ENCODE measurements at places on chromosomes 3 and 15. TPM values are rescaled to one million over a fixed set of nuclear protein-coding genes. Genes with fewer than 3 reads are reported as not detected.

Gene FAM3D
- total RNA-seq: not detected

DNA sequence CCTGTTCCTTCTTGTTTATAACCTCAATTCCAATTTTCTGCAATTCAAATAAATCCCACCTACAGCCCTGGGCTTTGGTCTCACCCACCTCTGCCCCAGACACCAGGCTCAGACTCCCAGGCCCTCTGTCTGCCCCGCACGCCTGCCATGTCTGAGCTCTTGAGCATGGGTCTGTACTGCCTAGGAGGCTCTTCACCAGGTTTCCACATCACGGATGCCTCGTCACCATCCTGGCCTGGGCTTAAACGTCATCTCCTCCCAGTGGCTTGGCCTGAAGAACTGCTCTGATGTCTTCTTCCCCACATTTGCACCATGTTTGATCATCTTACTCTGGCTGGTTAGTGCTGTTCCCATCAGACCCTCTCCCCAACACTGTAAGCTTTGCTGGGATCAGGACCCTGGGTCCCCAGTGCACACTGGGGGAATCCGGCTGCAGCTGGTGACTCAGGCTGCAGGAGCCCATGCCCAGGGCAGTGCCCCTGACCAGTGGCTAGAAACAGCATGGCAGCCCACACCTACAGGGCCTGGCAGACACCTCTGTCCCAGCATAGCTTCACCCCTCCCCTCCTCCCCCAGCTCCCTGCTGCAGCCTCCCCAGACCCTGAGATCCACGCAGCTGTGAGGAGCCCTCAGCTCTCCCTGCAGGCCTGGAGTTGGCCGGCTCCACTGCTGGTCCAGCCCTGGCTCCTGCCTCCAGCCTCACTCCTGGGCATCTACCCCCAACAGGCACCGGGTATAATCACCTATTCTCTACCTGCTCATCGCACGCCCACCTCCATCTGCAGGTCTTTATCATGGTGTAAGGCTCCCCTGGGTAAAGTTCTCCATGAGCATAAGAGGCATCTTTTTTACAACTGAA, 162.8 kb upstream of the NSMCE3 start:
- H3K4me1 ChIP-seq: no peaks in the 10 kb centered on the region
- no peak overlapping the region for H3K4me3 ChIP-seq
- no peaks in the 10 kb centered on the region for H3K27me3 ChIP-seq
- no peak overlapping the region for H3K27ac ChIP-seq
- DNase-seq: no peak

- no peaks in the 10 kb centered on the region for H3K36me3 ChIP-seq
- H3K27ac ChIP-seq: no peak overlapping the region
- H3K4me1 ChIP-seq: no peaks in the 10 kb centered on the region
- no peak overlapping the region for H3K4me3 ChIP-seq
Measured at GRCh38 chr3:79255292-79255691, 512.5 kb downstream of the ROBO1 start.

GRCh38 chr3:58681863-58682262, 15.3 kb upstream of the FAM3D start:
- no peak overlapping the region for H3K4me3 ChIP-seq
- no peaks in the 10 kb centered on the region for H3K27me3 ChIP-seq
- no peaks in the 10 kb centered on the region for H3K36me3 ChIP-seq
- H3K27ac ChIP-seq: no peak overlapping the region
- DNase-seq: no peak
- peaks cover 6% of the 10 kb centered on the region for H3K4me1 ChIP-seq

DNA sequence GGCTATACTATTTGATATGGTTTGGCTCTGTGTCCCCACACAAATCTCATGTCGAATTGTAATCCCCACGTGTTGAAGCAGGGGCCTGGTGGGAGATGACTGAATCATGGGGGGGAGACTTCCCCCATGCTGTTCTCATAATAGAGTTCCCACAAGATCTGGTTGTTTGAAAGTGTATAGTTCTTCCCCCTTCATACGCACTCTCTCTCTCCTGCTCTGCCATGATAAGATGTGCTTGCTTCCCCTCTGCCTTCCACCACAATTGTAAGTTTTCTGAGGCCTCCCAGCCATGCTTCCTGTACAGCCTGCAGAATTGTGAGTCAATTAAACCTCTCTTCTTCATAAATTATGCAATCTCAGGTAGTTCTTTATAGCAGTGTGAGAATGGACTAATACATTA, 290.1 kb upstream of the CHRM5 start:
- no peak overlapping the region for H3K4me3 ChIP-seq
- no peak overlapping the region for H3K27ac ChIP-seq
- no peaks in the 10 kb centered on the region for H3K36me3 ChIP-seq

DNA sequence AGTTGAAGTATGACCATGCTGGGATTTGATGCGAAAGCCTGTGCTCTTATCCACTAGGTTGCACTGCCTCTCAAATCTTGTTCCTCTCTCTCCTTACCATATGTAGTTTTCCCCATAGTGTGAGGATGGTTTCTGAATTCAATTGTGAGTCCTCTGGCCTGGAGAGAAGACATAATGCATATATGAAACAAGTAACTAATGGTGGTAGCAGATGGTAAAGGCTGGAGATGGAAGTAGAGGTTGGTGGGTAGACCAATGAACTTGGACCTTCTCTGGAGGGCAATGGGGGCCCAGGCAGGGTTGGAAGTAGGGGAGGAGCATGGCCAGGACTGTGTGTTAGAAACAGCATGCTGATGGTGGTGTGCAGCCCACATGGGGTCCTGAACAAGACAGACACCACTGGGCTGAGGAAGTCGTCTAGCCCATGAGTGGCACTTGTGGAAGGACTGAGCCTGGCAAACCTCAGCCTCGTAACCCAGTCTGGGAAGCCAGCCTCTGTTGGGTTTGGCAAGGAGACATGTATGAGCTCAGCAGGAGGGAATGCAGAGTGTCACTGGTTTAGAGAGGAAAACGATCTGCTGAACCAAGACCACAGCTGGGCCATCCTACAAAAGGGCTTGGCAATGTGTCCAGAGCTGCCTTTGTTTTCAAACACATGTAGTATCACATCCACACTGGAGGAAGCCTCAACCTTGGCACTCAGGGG, 18.5 kb upstream of the LMCD1 start:
- no peak overlapping the region for H3K4me3 ChIP-seq
- H3K27me3 ChIP-seq: no peaks in the 10 kb centered on the region

Gene TMEM158
- 3.8 TPM for total RNA-seq

Gene HIGD2B
- total RNA-seq: not detected

GRCh38 chr3:138351916-138352550, 3.7 kb downstream of the MRAS start:
- H3K36me3 ChIP-seq: peaks cover 25% of the 10 kb centered on the region
- H3K27me3 ChIP-seq: no peaks in the 10 kb centered on the region
- H3K4me3 ChIP-seq: no peak overlapping the region
- DNase-seq: peak; percentile 74
- H3K27ac ChIP-seq: peak overlapping the region; percentile 93

Gene USP19
- 100 TPM for total RNA-seq

DNA sequence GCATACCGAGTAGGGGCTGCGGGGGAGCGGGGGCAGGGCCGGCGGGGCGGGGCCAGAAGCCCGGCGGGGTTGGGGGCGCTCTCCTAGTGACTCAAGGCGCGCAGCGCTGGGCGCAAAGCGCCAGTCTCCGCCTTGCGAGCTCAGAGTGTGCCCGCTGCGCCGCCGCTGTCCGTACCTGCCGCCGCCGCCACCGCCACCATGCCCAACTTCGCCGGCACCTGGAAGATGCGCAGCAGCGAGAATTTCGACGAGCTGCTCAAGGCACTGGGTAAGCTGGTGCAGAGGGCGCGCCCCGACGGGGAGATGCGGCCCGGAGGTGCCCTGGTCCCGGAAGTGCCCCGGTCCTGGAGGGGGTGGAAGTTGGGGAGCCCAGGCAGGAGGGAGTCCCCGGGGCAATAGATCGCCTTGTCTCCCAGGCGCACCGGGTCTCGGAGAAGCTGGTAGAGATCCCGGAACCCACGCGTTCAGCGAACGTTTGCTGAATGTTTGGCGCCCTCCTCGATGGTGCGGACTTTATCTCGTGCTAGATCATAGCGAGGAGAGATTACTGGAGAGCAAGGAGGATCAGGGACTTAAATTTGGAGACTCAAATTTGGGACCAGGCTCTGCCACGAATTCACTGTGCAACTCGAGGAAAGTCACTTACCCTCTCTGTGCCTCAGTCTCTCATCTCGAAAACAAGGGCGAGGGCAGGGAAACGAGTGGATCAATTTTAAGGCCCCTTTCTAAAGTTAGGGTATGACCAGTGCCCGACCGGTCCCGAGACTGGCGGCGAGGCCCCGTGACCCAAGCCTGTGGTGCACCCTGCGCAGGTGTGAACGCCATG, at the start of gene CRABP1:
Gene CRABP1 (plus strand): TSS at position 123 of the 826 bp plus-strand sequence. CDS start 76 bp downstream, at position 199.
- peaks cover 7% of the 10 kb centered on the region for H3K4me1 ChIP-seq
- peaks cover 43% of the 10 kb centered on the region for H3K27me3 ChIP-seq
- H3K27ac ChIP-seq: no peak within 1 kb of the TSS
- DNase-seq: no peak
- no peaks in the 10 kb centered on the region for H3K36me3 ChIP-seq

- H3K27ac ChIP-seq: no peak overlapping the region
- no peak for DNase-seq
- H3K4me3 ChIP-seq: no peak overlapping the region
- H3K36me3 ChIP-seq: no peaks in the 10 kb centered on the region
Measured at GRCh38 chr3:169755488-169755887, 9.4 kb downstream of the TERC start.

GRCh38 chr3:147372525-147373027, 33.8 kb downstream of the ZIC4 start:
- H3K36me3 ChIP-seq: no peaks in the 10 kb centered on the region
- no peaks in the 10 kb centered on the region for H3K4me1 ChIP-seq
- H3K27me3 ChIP-seq: peaks cover 80% of the 10 kb centered on the region
- no peak overlapping the region for H3K4me3 ChIP-seq
- H3K27ac ChIP-seq: no peak overlapping the region

DNA sequence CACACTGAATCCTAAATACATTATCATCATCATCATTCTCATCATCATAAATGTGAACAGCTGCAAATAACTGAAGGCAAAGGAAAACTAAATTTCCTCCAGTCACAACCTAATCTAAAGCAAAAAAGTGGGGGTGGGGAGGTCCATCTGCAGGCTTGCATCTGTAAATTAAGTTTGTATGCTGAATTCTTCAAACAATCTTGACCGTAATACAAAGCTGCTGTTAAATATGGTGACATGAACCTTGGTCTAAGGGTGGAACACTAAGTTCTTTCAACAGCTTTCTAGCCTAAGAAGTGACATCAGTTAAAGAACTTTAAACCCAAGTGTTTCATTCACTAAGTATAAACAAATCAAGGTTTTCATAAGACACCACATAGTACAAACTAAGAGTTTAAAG, 4.3 kb downstream of the LRRFIP2 start:
- H3K4me1 ChIP-seq: peaks cover 42% of the 10 kb centered on the region
- H3K4me3 ChIP-seq: no peak overlapping the region
- no peak for DNase-seq
- H3K27ac ChIP-seq: peak overlapping the region; percentile 0
- no peaks in the 10 kb centered on the region for H3K27me3 ChIP-seq

GRCh38 chr3:69541711-69542088, 155.8 kb upstream of the FRMD4B start:
- H3K27me3 ChIP-seq: peaks cover 16% of the 10 kb centered on the region
- H3K27ac ChIP-seq: no peak overlapping the region
- no peaks in the 10 kb centered on the region for H3K36me3 ChIP-seq
- H3K4me1 ChIP-seq: peaks cover 6% of the 10 kb centered on the region
- peak overlapping the region; percentile 38 for H3K4me3 ChIP-seq

- no peaks in the 10 kb centered on the region for H3K4me1 ChIP-seq
- H3K27ac ChIP-seq: no peak overlapping the region
- no peak overlapping the region for H3K4me3 ChIP-seq
- no peaks in the 10 kb centered on the region for H3K27me3 ChIP-seq
Measured at GRCh38 chr3:87311309-87311708, 34.9 kb upstream of the POU1F1 start.

- H3K27ac ChIP-seq: no peak overlapping the region
- H3K4me3 ChIP-seq: no peak overlapping the region
- H3K27me3 ChIP-seq: no peaks in the 10 kb centered on the region
- H3K4me1 ChIP-seq: peaks cover 19% of the 10 kb centered on the region
- H3K36me3 ChIP-seq: no peaks in the 10 kb centered on the region
Measured at GRCh38 chr3:46058981-46059380, 31.7 kb upstream of the XCR1 start.

GRCh38 chr3:22121068-22121701, 370.2 kb upstream of the ZNF385D start:
- H3K4me1 ChIP-seq: no peaks in the 10 kb centered on the region
- H3K4me3 ChIP-seq: no peak overlapping the region
- H3K27me3 ChIP-seq: no peaks in the 10 kb centered on the region
- no peak overlapping the region for H3K27ac ChIP-seq
- no peaks in the 10 kb centered on the region for H3K36me3 ChIP-seq

DNA sequence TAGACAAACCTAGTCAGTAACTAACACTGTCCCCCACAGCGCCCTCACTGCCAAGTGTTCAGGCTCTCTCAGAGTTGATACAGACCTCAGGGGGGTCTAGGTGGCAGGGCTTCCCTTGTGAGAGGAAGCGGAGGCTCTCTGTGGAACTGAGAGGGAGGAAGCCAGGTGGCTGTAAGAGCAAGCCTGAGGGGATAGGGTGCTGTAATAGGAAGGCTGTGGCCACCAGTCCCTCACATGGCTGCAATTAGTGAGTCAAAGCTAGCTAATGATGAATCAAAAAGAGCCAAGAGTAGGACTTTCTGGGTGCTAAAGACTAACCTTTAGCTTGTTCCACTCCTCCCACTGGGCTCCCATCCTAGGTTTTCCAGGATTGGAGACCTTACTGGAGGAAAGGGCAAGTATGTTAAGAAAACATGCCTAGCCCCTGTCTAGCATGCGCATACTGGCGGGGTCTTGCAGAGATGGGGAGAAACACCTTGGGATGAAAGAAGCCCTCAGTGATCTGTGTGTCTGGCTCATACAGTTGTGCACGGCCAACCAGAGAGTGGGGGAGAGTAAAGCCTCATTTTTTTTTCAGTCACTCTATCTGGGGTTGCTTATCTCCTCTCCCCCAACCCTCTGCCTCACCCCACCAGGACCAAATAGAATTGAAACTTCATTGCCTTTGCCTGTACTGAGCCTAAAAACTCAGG, 13.3 kb upstream of the SOX2 start:
- DNase-seq: no peak
- peaks cover 16% of the 10 kb centered on the region for H3K4me1 ChIP-seq
- H3K27me3 ChIP-seq: peaks cover 89% of the 10 kb centered on the region
- no peak overlapping the region for H3K4me3 ChIP-seq
- no peak overlapping the region for H3K27ac ChIP-seq
- no peaks in the 10 kb centered on the region for H3K36me3 ChIP-seq

GRCh38 chr3:58720526-58720925, 54.0 kb upstream of the FAM3D start:
- H3K4me3 ChIP-seq: no peak overlapping the region
- H3K27me3 ChIP-seq: no peaks in the 10 kb centered on the region
- no peaks in the 10 kb centered on the region for H3K36me3 ChIP-seq
- no peaks in the 10 kb centered on the region for H3K4me1 ChIP-seq
- no peak for DNase-seq

Gene C3orf20
- not detected for total RNA-seq
